ENCODE measurements at places on chromosomes 4 and X.

DNA sequence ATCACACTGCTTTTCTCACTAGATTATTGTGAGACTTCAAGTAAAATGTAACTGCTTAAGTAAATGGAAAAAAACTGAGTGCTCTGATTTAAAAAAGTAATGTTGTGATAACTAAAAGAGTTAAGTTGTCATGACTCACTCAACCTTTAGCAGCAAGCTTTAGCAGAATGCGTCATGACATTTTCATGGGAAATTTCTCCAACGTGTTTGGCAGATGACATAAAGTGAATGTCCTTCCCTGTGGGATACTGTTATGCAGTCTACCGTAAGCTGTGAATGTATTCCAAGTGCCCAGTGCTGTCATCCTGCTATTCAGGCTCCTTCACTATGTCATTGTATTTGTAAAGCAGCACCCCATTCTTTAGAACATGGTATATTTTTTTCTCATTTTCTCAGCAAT is 136.2 kb downstream of the CPXCR1 start:
- no peaks in the 10 kb centered on the region for H3K36me3 ChIP-seq
- no peaks in the 10 kb centered on the region for H3K4me1 ChIP-seq
- H3K27ac ChIP-seq = no peak overlapping the region
- no peak overlapping the region for H3K4me3 ChIP-seq
- H3K27me3 ChIP-seq = no peaks in the 10 kb centered on the region

- no peaks in the 10 kb centered on the region for H3K4me1 ChIP-seq
- no peak for DNase-seq
- no peak overlapping the region for H3K27ac ChIP-seq
- H3K4me3 ChIP-seq = no peak overlapping the region
- no peaks in the 10 kb centered on the region for H3K27me3 ChIP-seq
Measured at GRCh38 chr4:16443504-16444088, 217.3 kb upstream of the TAPT1 start.

DNA sequence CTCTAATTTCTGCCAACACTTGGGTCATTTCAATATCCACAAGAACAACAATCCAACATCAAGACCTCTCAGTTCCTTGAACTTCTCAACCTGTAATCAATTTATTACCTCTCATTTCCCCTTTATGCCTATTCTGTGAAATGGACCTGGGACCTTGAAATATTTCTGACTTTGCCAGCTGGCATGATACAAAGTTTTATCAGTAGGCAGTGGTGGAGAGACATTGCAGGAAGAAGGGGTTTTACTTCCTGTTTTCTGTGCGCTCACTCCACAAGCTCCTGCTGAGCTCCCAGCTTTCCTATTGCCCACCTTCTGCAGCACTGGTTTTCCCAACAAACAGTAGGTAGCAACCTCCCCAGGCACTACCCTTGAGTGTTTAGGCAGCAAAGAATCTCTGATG is 3.5 kb upstream of the ARHGEF6 start:
- H3K27me3 ChIP-seq = no peaks in the 10 kb centered on the region
- H3K4me3 ChIP-seq = no peak overlapping the region
- H3K36me3 ChIP-seq = no peaks in the 10 kb centered on the region

DNA sequence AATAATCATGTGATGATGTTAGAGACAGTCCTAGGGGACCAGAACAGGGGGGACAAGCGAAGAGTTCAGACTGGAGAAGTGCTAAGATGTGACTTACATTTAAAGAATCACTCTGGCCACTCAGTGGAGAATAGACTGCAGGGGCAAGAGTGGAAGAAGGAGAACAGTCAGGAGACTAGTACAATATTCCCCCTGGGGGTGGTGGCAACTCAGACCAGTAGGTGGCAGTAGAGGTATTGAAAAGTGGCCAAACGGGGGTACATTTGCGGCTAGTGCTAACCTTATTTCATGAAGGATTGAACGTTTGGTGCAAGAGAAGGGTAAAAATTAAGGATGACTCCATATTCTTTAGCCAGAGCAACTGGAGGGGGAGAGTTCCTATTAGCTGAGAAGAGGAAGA is 2.7 kb upstream of the BMX start:
- no peak overlapping the region for H3K4me3 ChIP-seq
- peak; percentile 28 for DNase-seq
- H3K4me1 ChIP-seq = no peaks in the 10 kb centered on the region
- H3K27ac ChIP-seq = no peak overlapping the region
- no peaks in the 10 kb centered on the region for H3K27me3 ChIP-seq
- no peaks in the 10 kb centered on the region for H3K36me3 ChIP-seq

Measured in CD8-positive, alpha-beta memory T cell (primary cell).